ENCODE measurements at places on chromosomes 4 and X.

- no peak for DNase-seq
Measured at GRCh38 chrX:45261471-45261870, 60.8 kb upstream of the DIPK2B start.

- DNase-seq = no peak
Measured at GRCh38 chrX:69038816-69039215, 126.4 kb downstream of the PJA1 start.

DNA sequence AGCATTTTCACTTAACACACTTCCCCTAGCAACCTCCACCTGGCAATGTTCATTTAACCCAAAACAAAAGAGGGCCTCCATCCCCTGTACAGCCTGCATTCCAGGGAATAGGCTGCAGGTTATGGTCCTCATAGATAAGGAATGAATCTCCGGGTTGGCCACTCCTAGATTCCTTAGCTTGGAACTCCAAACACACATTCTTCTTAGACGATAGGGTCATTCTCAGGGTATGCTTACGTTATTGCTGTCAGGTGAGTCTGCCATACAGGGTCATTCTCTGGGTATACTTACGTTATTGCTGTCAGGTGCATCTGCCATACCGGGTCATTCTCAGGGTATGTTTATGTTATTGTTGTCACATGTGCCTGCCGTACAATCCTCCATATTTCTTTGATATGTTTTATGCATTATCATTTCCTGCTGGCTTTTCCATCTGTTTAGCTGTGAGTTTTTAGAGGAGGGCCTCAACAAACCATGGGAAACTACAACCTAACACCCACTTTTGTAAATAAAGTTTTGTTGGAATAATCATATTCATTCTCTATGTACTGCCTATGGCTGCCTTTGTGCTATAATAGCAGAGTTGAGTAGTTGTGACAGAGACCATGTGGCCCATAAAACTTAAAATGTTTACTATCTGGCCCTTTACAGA is 8.2 kb upstream of the AFF1 start:
- no peak for DNase-seq

- DNase-seq = no peak
Measured at GRCh38 chr4:181364504-181364903, 878.7 kb upstream of the TENM3 start.

DNA sequence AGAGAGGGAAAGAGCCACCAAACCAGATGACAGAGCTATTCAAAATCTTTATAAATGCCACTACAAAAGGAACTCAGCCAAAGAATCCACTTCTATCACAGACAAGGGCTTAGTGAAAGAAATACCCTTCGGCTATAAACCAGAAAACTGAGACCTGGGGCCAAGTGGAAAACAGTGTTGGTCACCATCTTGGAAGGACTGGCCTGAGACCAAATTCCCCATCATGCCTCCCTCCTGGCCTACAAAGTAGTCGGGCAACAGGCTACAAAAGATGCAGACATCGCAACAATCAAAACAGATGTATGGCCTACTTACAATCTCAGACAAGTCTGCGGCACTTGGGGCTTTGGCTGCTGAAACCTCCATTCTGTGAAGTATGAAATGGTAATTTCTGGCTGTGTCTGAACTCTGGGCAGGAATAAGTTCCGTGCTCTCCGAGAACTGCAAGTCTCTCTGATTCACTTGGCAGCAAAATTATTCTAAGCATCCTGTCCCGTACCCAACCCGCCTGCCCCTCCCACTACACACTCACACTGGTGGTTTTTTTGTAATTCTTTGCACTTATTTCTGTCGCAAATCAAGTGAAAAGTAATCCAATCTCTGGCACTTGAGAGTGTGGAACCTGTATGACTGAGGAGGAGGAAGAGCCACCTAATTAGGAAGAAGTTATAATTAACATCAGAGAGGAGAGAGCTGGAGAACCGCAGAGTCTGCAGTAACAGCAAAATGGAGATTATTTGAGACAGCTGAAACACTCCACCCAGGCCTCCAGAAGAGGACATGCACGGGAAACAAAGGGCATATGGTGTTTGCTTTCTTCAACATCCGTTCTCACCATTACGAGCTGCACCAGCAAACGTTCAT is 87.8 kb downstream of the SH3KBP1 start:
- no peak for DNase-seq

- DNase-seq = no peak
Measured at GRCh38 chr4:76256968-76257367, 5.4 kb downstream of the FAM47E start.

GRCh38 chrX:70973221-70973620 is 42.3 kb upstream of the SLC7A3 start:
- DNase-seq = no peak

- peak; percentile 62 for DNase-seq
Measured at GRCh38 chr4:8045909-8046308, 106.2 kb upstream of the AFAP1 start.

GRCh38 chr4:109675181-109675580 is 28.1 kb downstream of the CASP6 start:
- DNase-seq = no peak

DNA sequence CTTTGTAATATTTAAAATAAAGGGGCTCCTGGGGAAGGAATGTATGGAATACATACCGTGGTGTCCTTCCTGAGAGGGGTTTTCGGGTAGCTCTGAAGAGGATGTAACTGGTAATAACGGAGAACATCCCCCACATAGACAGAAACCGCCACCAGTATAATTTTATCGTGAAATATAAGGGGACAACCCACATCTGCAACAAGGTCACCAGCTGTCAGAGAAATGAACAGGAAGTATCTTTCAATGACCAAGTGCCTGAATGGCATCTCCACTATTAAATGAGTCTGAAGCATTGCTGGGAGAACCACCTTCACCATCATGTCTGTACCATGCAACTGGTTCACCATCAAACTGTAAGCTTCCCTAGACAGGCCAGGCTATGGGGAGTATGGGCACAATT is 31.7 kb downstream of the RNF175 start:
- DNase-seq = no peak

- DNase-seq = no peak
Measured at GRCh38 chr4:109465069-109465468, 31.5 kb downstream of the SEC24B start.

- DNase-seq = no peak
Measured at GRCh38 chr4:10276152-10276551, 159.6 kb upstream of the WDR1 start.

GRCh38 chr4:146550161-146550560 is 28.4 kb upstream of the SLC10A7 start:
- no peak for DNase-seq

DNA sequence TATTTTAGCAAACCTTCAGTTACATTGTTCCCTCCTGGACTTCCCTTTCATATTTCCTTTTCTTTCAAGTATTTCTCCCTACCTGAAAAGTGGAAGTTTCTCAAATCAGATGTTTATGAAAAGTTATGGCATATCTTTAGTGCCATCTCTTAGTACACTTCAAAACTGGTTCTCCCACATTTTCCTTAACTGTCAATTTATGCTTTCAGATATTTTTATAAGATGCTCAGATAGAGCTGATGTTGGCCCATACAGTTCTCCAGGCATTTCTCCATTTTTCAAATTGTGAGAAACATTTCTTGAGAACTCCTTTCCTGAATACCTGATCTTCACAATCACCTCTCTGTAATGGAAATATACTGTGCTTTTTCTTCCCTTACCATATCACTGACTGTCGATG is 32.5 kb upstream of the AP1AR start:
- no peak for DNase-seq

- no peak for DNase-seq
Measured at GRCh38 chrX:643911-644303, 13.3 kb downstream of the SHOX start.

GRCh38 chr4:148166132-148166591 is 276.1 kb downstream of the NR3C2 start:
- DNase-seq = no peak

DNA sequence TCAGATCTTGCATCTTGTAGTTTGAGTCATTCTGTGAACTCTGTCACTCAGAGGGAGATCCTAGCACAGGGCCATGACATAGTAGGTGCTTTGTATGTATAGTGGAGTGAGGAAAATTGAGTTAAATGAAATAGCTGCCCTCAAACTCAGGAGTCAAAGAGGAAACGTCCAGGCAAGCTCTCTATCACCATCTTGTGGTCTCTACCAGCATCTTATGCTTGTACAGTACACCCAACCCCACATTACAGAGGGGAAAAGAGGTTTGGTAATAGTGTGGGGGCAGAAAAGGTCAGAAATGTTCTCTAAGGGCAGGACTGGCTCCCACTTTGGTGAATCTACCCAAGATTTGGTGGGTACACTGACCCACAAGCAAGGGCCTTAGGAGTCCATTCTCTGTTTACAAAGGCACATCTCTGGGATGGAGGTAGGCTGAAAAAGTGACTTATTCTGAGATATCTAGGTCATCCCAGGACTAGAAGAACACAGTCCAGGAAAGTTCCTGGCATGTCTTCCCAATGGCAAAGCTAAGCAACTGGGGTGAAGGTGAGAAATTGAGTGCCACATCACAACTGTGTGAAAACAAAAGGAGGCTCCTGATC is 131.8 kb downstream of the OR13H1 start:
- DNase-seq = no peak

- no peak for DNase-seq
Measured at GRCh38 chrX:37904833-37905232, 57.5 kb upstream of the DYNLT3 start.

- DNase-seq = no peak
Measured at GRCh38 chrX:104749951-104750610, 184.1 kb downstream of the IL1RAPL2 start.

GRCh38 chrX:134470013-134470412 is 10.0 kb downstream of the HPRT1 start:
- no peak for DNase-seq

- no peak for DNase-seq
Measured at GRCh38 chrX:45524296-45524695, 323.6 kb upstream of the DIPK2B start.

GRCh38 chr4:71907071-71907470 is 123.2 kb upstream of the GC start:
- no peak for DNase-seq

DNA sequence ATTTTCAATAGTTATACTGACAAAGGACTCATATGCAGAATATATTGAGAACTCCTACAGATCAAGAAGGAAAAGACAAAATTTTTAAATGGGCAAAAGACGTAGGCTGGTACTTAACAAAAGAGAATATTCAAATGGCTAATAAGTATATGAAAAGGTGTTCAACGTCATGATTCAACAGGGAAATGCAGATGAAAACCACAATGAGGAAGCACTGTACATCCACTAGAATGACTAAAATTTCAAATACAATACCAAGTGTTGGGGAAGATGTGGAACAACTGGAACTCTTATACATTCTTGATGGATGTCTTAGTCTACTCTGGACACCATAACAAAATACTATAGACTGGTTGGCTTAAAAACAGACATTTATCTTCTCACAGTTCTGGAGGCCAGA is 1.3 kb upstream of the MRFAP1L1 start:
- DNase-seq = no peak

DNA sequence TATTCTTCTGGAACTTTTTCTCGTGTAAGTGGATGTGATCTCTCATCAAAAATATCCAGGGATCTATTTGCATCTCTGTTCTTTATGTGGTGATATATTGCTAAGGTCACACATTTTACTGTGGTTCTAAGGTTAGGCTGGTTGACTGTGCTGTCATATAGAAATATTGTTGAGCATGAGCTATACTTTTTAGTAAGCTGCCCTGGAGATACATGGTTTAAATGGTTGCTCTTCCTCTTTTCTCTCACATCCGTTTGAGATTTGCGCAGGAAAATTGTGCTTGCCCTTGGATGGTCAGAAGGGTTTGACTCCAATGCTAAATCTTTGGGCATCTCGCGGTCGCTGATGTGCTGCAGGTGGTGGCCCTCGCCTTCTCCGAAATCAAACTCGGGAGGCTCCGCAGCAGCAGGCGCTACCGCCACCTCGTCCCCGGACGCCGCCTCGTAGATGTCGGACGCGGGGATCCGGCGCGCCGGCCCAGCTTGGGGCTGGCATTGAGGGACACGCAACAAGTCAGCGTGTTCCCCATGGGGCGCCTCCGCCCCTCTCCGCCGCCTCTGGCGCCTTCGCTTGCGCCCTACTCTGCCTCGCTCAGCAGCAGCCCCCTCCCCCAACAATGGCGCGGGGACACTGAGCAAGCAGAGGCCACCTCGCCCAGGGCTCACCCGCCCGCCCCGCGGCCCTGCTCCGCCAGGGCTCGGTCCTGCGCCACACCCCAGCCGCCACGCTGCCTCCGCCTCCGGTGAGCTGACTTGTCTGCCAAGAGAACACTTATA is 154.5 kb downstream of the MSN start:
- no peak for DNase-seq
